Activated CD8-positive, alpha-beta memory T cell treated with anti-CD3 and anti-CD28 coated beads for 1 hour (primary cell): ENCODE measurements at places on chromosomes 6 and 20.

- DNase-seq = no peak
Observed at GRCh38 chr6:1622851-1623768, 13.4 kb downstream of the FOXC1 start.

DNA sequence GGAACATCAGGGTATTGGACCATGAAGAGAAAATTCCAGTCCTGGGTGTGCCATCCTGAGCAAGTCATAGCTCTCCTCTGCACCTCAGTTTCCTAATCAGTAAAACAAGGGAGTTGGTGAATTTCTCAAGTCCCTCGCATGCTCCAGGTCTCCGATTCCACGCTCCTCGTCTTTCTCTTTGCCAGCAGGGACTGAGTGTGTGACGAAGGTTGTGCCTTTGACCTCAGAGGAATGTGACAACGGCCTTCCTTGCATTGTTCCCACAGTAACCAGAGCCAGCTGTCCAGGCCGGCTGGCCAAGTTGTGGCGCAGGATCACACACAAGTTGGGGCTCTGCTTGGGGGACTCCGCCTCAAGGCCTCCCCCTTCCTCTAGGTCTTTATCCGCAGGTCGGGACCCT is 217.3 kb downstream of the ATXN1 start:
- no peak for DNase-seq

DNA sequence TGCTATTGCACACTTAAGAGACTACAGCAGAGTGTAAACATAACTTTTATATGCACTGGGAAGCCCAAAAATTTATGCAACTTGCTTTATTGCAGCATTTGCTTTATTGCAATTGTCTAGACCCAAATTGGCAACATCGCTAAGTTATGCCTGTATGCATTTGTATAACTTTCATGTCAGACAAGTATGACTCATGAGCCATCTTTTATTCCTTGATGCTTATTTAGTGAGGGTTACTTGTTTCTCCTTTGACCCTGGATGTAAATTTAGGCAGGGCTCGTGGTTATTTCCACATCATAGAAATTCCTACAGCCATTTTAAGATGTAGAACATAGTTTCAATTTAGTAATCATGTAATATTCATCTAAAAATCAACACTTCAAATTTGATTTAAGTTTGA is 130.3 kb upstream of the LY86 start:
- DNase-seq = no peak

DNA sequence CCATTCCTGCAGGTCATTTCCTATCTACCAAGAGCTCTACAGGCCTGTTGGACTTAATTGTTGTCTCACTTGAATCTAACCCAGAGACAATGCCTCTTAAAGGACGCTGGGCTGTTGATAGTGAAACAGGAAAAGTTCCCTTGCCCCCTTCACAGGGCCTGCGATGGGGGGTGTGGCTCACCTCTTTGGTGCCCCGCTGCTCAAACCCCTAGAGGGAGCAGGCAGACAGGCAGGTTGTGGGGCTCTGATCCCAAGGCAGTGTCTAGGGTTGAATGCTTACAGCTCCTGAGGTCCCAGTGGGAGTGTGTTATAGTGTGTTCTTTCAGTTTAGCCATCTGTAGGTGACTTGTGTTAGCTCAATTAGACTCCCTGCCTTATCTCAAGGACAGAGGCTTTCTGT is 68.0 kb downstream of the OTOR start:
- DNase-seq = no peak

GRCh38 chr6:130962966-130963365 is 100.1 kb downstream of the EPB41L2 start:
- DNase-seq = no peak

DNA sequence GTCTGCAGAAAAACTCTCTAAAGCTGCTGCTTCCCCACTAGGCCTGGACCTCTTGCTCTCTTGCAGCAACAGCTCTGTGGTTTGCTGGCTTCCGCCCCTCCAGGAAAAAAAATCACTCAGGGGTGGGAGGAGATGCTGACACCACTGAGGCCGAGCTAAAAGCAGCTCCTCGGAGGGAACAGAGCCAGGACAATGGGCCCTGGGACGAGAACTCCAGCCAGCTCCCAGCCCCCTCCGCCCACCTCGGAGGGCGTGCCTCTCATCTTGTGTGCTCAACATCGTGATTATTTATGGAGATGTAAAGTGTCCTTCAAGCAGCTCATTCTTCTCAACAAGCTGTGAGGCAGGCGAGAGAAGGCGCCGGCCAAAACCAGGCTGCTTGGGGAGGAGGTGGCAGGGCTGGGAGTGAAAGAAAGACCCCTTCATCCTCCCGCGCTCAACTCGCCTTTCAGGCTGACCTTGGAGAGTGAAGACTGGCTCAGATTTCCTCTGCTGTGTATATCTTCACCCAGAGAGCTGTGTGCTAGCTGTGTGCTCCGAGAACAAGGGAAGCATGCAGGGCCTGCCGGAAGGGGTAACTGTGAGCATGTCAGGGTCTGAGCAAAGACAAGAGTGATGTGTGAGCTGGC is 53.5 kb upstream of the LRFN2 start:
- DNase-seq = no peak
